ENCODE measurements at places on chromosomes 2 and 18. TPM values are rescaled to one million over a fixed set of nuclear protein-coding genes. Genes with fewer than 3 reads are reported as not detected.

GRCh38 chr2:62383846-62384245, 122.1 kb downstream of the TMEM17 start:
- DNase-seq: no peak

- no peak for DNase-seq
Observed at GRCh38 chr2:179479947-179480346, 215.3 kb upstream of the SESTD1 start.

DNA sequence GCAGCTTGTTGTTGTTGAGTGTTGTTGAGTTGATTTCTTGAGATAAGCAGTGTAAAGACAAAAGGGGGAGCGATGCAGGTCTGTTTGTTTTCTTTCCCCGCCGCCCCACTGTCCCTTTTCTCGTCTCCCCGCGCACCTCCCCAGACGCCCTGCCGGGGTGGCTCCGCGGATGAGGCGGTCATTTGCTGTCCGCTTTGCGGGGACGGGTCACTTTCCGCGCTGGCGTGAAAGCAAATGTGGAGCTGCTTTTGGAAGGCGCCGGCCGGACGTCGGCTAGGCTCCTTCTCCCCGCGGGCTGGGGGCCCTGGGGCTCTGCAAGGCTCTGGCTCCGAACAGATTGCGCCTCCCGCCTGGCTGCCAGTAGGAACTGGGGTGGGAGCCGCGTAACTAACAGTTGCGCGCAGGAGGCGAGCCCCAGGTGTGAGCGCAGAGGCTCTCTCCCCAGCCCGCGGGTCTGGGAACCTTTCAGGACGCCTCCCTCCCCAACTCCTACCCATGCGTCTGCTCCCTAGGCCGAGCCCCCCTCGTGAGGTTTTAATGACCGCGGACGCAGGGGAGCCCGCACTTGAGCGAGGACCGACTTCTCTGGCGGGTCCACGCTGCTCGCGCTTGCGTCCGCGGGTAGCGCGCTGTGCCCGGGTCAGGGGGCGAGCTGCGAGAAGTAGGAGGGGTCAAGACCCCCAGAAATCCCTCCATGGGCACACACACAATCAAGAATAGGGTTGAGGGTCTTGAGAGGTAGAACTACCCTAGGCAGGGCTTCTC, 146.6 kb downstream of the MEIS1 start:
- peak; percentile 33 for DNase-seq

DNA sequence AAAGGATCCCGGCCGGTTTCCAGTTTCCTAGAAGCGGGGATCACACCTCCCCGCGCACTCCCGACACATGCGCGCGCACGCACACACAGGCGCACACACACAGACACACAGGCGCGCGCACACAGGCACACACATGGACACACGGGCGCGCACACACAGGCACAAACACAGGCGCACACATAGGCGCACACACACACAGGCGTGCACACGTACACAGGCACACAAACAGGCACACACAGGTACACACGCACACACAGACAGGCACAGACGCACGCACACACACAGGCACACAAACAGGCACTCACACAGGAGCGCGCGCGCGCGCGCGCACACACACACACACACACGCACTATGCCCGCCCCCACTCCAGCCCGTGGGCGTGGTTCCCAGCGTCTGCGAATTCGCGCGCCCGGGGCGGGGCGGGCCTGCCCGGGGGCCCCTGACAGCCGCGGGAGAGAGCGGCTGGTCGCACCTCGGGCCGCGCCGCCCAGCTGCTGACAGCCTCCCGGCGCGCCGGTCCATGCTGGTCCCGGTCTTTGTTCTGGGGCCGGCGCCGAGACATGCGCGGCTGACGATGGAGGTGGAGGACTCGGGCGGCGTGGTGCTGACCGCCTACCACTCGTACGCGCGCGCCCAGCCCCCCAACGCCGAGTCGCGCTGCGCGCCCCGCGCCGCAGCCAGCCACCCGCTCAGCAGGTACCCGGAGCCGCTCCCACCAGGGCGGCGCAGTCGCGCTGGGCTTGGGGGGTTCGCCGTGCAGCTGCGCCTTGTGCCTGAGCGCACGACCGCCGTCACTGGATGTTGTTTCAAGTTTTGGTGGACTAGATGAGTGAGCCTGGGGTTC, at the start of gene ARHGAP28:
Gene ARHGAP28 (plus strand): TSS at position 470 of the 845 bp plus-strand sequence. CDS start 106 bp downstream, at position 576.
- DNase-seq: peak; percentile 80

DNA sequence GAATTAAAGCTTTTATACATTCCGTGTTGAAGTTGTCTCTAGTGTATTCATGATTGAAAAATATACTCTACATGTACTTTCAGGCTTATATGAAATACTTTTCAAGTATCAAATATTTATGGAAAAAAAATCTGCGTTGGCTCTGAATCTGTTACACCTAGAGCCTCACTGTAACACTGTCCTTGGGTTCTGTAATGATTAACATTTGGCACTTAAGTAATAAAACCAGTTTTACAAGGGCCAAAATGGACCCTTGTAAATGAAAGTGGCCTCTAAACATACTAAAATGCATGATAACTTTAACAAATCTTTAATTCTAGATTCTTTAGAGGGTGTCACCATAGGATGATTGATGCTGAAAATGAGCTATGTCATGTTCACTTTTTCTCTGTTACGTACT, 162.8 kb downstream of the PTPRM start:
- DNase-seq: no peak

The KIF1A gene
- total RNA-seq: not detected

The APOB gene
- total RNA-seq: not detected
